ENCODE measurements at places on chromosomes 7 and 10.

GRCh38 chr7:155942226-155942950 is 130.1 kb upstream of the SHH start:
- DNase-seq = no peak

GRCh38 chr10:103855424-103855823 is at the start of gene SH3PXD2A:
TSS of gene SH3PXD2A (minus strand) at chr10:103855576. CDS start at chr10:103855266, 310 bp downstream.
- DNase-seq = no peak

DNA sequence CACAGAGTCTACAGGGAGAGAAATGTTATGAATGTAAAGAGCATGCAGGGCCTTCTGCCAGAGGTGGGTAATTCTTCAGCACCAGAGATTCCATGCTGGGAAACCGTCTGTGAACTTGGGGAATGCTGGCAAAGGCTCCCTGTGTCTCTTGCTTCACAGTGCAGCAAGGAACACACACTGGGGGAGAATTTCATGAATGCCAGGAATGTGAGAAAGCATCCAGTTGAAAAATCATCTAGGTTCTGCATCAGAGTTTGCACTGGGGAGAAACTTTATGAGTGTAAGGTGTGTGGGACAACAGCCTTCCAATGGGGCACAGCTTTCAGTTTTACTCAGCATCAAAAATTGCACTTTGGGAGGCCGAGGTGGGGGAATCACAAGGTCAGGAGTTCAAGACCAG is 224.3 kb upstream of the IGFBP3 start:
- no peak for DNase-seq

DNA sequence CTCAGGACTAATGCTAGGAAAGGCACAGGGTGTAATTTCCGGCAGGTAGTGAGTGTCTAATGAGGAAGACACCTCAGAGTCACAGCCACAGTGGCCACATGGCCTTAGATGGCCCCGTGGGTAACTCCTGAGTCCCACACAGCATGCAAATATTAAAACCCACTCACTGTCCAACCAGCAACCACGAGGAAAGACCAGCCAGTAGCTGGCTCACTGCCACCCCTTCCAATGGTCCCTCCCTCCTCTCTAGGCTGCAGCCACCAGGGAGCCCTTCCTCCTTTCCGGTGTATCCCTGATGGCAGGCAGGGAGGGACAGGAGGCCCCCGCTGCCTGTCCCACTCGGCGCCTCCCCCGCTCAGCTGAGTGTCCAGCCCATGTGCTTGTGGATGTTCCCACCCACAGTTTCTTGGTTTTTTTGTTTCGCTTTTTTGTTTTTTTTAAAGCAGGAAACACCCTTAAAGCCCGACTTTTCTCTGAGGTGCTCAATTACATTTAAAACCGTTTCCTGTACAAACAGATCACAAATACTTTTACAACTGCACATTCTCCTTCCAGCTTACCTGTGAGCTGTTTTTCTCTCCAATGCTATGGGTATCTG is 9.2 kb downstream of the BNIP3 start:
- DNase-seq = no peak

- DNase-seq = no peak
Measured at GRCh38 chr7:71633551-71634008, 501.6 kb downstream of the GALNT17 start.

DNA sequence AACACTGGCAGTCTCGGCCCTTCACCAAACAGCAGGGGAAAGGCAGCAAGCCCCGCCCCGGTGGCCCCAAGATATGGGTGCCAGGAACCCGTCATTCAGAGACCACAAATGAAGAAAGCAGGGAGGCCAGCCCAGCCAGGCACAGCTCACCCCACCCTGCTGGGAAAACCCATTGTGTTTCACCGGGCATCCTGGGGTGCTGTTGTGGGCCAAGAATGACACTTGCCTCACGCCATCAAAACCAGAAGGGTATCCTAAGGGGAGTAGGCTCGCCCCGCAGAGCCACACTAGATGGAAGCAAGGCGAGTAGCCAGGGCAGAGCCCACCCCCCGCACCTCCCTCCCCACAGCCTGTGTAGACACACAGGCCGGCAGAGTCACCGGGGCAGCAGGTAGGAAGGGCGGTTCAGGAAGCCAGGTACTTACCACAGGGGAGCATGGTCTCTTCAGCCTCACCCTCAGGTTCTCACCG is 72.5 kb upstream of the KCNMA1 start:
- DNase-seq = no peak

DNA sequence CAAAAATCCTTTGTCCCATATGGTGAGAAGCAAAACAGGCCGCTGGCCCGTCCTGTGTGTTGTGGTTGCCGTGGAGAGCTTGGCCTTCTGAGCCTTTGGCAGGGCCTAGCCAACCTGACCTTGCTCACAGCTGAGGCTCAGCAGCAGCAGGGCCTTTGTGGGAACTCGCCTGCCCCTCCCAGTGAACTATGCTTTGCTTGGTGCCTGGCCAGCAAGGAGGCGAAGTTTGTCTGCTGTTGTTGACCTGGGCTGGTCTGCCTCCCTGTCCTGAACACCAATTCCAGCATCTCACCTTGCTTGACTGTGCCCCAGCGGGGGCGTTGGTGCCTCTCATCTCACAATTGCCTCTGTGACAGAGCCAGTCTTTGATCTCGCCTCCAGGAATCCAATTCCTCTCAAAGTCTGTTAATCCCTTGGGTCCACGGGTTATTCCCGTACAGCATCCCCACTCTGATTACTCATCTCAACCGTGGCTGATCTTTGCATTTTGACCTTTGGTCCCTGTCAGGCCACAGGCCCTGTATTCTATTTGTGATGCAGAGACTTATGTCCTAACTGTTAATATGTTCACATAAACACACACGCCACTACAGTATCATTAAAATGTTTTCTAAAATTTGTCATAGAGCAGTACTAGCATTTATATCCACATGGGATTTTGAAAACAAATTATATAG is 22.6 kb downstream of the EPDR1 start:
- DNase-seq = no peak

DNA sequence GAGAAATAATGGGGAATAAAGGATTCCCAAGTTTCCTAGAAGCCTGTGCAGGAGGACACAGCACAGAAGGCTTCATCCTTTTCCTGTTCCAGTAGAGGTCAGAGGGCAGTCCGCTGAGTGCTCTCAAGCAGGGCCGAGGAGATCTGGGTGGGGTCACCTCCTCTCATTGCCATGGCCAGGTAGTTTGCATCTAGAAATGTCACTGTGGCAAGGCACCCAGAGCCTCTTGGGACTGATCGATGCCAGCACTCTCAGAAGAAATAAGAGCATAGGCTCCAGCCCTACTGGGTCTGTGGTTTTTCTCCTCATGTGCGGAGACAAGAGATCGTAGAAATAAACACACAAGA is 7.9 kb downstream of the NUB1 start:
- no peak for DNase-seq

GRCh38 chr10:102413053-102413705 is 5.4 kb downstream of the PSD start:
- DNase-seq = no peak

- no peak for DNase-seq
Measured at GRCh38 chr10:111493024-111493625, 416.3 kb downstream of the ADRA2A start.

DNA sequence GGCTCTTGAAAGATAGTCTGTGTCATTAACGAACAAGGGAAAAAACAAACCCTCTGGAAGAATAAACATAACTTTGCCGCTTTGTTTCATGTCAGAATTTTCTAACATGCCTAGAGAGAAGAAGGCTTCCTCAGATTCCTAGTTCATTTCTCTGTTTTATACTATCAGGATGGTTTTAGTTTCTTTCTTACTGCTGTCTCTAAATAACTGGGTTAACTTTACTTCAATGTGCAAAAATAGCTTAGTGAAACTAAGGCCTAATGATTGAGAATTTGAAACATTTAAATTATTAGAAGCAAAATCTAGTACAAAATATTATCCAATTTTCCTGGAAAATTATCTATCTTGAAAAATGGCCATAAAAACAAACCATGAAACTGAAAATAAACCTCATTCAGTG is 72.1 kb upstream of the OGDHL start:
- no peak for DNase-seq

DNA sequence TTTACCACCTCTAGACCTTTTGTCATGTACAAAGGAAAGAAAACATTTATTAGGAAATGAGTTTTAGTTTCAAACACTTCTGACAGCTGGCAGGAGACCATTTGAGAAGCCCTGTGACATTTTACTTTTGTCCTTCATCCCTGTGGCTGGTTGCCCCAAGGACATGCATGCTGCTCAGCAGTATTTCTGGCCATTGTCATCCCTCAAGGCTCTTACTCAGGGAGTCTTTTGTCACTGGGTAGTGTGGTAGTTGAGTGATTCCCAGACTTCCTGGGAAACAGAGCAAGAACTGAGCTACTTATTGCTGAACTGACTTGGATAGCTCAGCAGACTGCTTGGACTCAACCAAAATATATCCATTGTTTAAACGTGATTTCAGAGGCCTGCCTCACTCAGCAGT is 142.8 kb downstream of the LRRC4 start:
- no peak for DNase-seq

- no peak for DNase-seq
Measured at GRCh38 chr7:135811506-135811905, 62.9 kb upstream of the FAM180A start.

DNA sequence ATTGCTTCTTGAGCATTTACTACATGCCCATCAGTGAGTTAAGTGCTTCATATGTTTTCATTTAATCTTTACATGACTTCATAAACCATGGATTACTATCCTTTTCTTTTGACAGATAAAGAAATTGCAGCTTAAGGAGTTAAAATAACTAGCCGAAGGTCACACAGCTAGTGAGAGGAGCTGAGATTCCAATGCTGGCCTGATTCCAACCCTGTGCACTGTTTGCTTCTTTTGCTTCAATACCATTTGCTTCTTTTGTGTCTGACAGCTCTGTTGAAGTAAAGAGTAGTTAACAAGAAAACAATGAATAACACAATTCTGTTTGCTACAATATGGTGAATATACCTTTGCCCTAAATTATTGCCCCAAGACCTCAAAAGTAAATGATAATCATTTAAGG is 132.4 kb downstream of the GRM3 start:
- DNase-seq = no peak

- no peak for DNase-seq
Measured at GRCh38 chr10:79098596-79099015, 29.8 kb downstream of the ZMIZ1 start.

DNA sequence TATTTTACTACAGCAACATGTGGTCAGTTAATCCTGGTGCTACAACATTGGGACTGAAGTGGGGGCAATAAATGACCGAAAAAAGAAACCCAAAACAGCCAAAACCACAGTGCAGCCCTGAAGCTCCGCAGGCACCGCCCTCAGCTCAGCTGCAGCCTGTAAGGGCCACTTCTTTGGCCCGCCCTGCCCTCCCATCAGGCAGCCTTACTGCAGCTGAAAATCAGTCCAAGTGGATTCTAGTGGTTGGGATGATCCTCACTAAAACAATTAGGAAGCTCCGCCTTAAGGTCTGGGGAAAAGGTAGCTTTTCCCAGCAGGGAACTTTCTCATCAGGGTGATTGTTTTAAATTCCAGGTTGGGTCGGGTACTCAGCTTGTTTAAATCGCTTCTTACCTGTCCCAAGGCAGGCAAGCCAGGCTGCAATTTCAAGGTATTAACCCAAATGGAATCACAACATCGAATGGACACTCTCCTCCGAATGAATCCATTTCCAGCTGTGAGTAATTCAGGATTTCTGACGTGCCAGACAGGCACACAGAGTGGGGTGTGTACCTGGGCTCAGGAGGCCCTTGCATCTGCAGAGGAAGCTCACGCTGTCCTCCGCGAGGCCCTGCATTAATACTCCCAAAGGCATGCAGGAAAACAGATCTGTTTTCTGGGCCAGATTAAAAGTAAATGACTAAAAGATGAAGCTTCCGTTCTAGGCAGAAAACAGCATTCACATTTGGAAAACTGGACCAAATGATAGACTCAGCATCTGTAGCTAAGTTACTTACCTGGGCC is 104.3 kb downstream of the CREB5 start:
- no peak for DNase-seq

DNA sequence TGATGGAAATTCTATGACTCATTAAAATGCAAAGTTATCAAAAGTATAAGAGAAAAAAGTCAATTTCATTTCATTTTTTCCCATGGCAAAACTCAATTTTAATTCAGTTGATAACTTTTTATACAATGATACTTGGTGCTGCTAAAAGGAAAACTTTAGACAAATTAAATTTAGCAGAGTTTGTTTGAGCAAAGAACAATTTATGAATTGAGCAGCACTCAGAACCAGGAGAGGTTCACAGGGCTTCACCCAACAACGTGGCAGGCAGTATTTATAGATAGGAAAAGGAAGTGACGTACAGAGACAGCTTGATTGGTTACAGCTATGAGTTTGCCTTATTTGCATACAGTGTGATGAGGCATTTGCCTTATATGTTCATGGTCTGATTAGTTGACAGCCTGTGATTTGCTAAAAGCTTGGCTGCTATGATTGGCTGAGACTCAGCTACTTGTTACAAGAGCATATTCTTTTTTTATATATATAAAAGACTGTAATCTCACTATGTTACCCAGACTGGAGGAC is 157.2 kb upstream of the CELF2 start:
- DNase-seq = no peak

GRCh38 chr10:16787361-16787791 is 29.8 kb downstream of the RSU1 start:
- peak; percentile 48 for DNase-seq

- peak; percentile 69 for DNase-seq
Measured at GRCh38 chr7:1065585-1066241, 21.4 kb downstream of the GPR146 start.
